ENCODE measurements at places on chromosomes 6 and 20.
A peak's percentile ranks its signal among the peaks of the same experiment; 100 is the strongest.

- peak; percentile 58 for DNase-seq
These were observed 726 bp downstream of the FLRT3 start for GRCh38 chr20:14336686-14337085.

- DNase-seq = peak; percentile 43
These were observed 11.4 kb downstream of the DDX27 start for GRCh38 chr20:49230561-49231133.

- DNase-seq = no peak
These were observed 120.7 kb downstream of the DHX35 start for GRCh38 chr20:39082622-39083398.

DNA sequence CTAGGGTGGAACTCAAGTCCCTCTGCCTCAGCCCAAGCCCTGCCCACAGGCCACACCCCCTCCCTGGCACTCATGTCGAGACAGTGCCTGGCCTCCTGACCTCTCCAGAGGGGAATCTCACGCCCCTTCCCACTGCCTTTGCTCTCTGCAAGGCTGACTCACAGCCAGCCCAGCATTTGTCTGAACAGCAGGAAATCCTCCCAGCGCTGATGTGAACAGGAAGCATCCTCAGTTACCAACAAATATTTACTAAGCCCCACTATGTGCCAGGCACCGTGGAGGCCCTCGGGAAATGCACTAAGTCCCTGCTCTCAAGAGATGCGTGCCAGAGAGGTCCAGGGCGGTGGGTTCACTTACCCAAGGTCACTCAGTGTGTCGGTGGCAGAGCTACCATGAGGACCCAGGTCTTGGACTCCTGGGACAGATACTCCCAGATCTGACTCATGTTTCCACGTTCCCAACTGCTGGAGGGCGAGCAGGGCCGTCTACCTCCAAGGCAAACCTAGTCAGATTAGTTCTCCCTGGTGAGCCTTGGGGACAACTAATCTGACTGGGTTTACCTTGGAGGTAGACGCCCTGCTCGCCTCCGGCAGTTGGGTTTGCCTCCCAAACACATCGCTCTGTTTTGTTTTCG is 7.8 kb downstream of the ADA start:
- peak; percentile 93 for DNase-seq

- DNase-seq = no peak
These were observed 26.9 kb downstream of the NRN1 start for GRCh38 chr6:5979650-5980420.

DNA sequence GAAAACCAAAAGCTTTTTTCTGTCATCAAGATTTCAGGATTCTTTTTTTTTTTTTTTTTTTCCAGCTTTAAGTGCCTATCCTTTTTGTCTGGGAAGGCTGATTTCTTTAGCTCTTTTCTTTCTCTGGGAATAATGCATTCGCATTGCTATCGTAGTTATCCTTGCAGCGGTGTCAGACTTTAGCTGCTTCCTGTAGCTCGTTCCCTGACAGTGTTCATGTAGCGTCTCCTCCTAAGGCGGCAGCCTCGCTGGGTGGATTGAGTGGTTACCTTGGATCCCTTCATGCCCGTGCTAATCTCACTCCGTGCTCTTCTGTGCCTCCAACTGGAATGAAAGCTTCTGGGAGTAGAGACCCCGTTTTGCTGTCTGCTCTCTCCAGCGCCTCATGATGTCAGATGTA is 43.1 kb downstream of the UST start:
- no peak for DNase-seq

DNA sequence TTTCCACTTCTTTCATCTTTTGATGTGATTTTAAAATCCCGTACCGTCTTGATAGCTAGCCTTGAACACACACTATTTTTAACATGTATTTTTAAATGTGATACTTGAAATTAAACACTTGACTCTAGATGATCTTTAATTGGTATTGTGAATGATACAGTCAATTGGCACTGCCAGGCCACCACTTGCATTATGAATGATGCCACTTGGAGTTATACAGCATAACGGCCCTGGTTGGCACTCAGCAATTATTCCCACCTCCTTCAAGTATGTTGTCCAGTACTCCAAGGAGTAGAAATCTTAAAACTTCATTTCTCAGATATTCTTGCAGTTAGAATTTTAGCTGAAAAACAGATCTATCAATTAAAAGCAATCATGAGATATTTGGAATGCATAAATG is 62.9 kb downstream of the TENT5A start:
- DNase-seq = no peak

DNA sequence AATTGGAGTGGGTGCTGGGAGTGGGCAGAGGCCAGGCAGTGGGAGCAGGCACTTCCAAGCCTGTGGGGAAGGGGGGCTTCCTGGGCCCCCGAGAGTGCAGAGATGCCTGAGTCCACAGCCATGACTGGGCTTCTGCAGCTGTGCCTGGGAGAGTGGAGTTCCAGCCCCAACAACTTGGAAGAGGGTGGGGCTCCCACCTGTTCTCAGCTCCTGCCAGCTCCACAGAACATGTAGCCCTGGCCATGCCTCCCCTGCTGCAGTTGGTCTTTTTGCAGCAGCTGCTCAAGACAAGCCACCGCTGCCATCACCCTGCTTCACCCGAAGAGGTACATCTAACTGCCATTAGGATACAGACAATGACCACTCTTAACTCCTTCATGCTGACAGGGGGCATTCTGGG is 1092.3 kb downstream of the KHDRBS2 start:
- DNase-seq = no peak

DNA sequence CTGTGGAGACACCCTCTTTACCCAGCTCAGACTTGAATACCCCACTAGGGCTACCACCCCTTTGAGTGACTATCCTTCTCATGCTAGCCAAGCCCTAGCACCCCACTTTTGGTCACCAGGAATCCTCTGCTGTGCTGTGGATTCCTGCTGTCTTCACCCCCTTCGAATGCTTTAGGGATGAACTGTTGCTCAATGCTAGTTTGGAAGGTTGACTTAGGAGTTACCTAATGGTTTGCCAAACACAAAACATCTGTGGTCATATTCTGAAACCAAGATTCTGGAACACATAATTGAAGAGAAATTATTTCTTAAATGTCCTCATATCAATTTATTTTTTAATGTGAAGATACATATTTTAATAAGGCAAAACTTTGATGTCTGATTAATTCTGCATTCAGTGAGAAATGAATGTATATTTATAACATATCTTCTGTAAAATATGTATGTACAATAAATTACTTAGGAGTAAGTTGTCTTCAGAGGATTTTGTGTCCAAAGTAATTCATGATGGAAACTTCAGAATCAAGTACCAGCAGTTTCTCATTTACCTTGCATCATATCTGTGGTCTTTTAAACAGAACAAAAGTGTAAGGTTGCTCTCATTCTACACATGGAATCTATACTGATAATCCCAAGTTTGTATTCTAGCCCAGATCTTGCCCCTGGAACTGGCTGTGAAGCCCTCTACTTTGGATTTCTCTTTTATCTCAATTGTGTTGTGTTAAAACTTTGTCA is 46.9 kb downstream of the TMEM200A start:
- peak; percentile 33 for DNase-seq

GRCh38 chr6:22026164-22026678 is 270.6 kb downstream of the PRL start:
- no peak for DNase-seq

DNA sequence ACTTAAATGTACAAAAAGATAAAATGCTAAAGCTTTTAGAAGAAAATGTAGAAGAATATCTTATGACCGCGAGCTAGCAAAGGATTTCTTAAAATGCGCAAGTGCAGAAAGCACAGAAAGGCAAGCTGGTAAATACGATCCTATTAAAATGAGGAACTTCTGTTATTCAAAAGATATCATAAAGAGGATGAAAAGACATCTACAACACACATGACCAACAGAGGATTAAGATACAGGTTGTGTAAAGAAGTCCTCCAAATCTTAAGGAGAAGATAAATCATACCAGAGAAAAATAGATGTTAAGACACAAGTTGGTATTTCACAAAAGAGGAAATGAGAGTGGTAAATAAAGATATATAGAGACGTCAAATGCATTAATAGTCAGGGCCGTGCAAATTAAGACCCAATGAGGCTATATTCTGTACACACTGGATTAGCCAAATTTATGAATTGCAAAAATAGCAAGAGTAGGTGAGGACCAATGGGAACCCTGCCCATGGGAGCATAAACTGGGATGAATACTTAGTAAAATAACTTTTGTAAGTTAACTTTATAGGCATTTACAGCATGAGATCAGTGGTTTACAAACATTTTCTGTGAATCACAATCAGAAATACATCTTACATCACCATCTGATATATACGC is 23.0 kb downstream of the APCDD1L start:
- no peak for DNase-seq

- DNase-seq = no peak
These were observed 83.3 kb downstream of the RCAN2 start for GRCh38 chr6:46407776-46408530.

DNA sequence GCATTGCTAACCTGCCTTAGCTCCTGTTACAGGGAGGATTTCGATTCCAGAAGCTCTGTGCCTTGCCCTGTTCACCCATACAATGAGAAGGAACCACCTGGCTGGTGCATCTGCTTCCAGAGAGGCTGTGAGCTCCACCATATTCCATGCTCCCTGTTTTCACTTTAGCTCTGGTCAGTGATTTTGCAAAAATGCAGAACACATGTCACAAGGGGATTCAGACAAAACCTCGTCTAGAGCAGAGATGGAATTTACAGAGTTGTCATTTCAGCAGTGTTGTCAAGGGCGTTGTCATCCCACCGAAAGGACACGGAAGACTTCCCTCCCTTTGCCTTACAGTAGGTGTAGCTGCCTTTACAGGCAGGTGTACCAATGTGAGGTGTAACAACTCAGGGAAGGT is 223.0 kb upstream of the ARID1B start:
- no peak for DNase-seq

- no peak for DNase-seq
These were observed 560.5 kb downstream of the HAO1 start for GRCh38 chr20:7379621-7380220.

DNA sequence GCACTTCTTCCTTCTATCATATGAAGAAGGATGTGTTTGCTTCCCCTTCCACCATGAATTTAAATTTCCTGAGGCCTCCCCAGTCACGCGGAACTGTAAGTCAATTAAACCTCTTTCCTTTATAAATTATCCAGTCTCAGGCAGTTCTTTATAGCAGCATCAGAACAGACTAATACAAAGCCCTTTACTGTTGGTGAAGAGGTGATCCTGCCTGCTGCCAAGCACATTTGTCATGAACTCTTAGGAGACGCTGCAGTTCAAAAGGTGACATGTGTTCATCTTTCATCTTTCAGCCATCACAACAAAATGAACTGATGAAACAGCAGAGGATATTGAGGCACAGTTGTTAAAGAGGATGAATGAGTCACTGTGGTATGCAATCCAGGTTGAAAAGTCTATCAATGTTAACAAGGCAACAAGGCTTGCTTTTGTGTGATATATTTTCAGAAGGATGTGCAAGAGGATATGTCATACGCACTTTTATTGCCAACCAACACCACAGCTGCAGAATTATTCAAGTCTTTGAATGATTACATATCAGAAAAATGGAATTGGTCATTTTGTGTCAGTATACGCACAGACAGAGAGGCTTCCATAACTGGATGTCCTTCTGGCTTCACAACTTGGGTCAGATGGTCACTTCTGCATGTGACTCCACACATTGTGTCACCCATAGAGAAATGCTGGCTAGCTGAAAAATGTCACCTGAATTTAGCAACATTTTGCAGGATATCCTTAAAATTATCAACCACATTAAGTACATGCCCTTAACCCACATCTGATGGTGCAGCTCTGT is 52.4 kb upstream of the PLN start:
- DNase-seq = peak; percentile 50

DNA sequence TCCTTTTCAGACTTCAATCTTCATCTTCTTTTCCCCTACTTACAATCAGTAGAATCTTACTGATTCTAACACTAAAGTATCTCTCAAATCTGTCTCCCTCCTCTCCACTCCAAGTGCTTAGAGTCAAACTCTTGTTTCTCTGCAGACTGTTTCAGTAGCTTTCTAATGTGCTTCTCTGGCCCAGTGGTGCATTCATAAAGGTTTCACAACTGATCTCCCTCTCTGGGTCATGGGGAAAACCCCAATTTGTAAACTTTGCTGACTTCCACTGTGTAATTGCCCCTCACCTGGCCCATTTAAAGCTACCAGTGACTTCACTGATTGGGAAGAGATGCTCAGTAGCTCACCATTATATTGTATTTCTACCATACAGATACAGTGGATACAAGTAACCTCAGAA is 183.6 kb downstream of the FAXC start:
- DNase-seq = no peak

GRCh38 chr6:19175023-19175422 is 662.1 kb upstream of the ID4 start:
- DNase-seq = no peak

DNA sequence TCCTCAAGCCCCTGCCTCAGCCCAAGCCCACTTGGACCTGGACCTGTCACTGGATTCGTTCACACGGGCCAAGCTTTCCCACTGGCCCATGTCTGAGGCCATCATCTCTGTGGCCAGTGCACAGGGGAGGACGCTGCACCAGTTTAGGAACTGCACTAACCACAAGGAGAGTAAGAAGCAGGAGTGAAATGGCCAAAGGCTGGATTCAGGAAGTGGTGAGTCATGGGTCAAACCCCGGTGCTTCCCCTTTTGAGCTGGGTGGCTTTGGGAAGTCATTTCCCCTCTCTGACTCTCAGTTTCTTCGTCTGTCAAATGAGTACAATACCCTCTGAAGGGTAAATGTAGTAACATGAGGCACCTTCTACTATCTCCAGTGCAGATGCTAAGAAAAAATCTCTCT is 87.9 kb downstream of the CD40 start:
- peak; percentile 43 for DNase-seq

- peak; percentile 81 for DNase-seq
These were observed 46.9 kb downstream of the LYRM4 start for GRCh38 chr6:5213836-5214235.

- DNase-seq = no peak
These were observed 67.2 kb upstream of the TNFRSF21 start for GRCh38 chr6:47376930-47377329.

GRCh38 chr6:10557913-10558312 is 36.8 kb downstream of the GCNT2 start:
- DNase-seq = no peak

- no peak for DNase-seq
These were observed 36.3 kb upstream of the CST5 start for GRCh38 chr20:23915844-23916243.

GRCh38 chr20:38905375-38905774 is 20.8 kb upstream of the FAM83D start:
- DNase-seq = no peak

DNA sequence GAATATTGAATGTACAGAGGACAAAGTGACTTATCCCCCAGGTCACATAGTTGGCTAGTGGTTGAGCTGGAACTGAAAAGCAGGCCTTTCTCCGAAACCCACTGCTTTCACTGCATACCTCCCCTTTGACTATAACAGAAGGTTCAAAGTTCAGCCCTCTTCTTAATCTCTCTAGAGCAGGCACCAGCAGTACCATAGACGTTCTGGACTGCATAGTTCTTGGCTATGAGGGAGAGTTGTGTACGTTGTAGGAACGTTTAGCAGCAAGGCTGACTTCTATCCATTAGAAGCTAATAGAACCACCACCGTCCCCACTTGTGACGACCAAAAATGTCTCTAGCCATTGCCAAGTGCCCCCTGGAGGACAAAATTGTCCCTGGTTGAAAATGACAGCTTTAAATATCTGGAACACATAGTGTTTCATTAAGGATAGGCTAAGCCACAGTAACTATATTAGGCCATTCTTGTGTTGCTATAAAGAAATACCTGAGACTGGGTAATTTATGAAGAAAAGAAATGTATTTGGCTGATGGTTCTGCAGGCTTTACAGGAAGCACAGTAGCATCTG is 123.8 kb upstream of the MTHFD1L start:
- DNase-seq = peak; percentile 12

- DNase-seq = peak; percentile 30
These were observed 636.9 kb downstream of the MMUT start for GRCh38 chr6:48826152-48826515.

GRCh38 chr20:10080574-10080973 is 45.8 kb downstream of the ANKEF1 start:
- DNase-seq = no peak
